ENCODE measurements at places on chromosomes 2 and 18.

- no peak for DNase-seq
Measured at GRCh38 chr2:163664610-163665009, 71.2 kb downstream of the FIGN start.

DNA sequence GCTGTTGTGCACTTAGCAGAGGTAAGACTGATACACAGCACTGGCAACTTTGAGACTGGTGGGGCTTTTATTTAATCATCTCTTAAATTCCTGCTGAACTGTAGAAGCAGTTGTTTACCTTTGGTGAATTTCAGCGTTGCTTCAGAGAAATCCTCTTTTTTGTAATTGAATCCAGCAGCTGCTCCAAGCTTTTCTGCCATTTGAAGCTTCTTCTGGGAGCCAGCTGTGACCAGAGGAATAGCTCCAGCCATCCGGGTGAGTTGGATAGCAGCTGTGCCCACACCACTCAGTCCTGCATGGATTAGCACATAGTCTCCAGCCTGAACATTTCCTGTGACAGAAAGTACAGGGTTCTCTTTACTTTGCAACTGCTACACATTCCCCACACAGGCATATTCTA lies 3.9 kb downstream of the TP53I3 start:
- DNase-seq = no peak

DNA sequence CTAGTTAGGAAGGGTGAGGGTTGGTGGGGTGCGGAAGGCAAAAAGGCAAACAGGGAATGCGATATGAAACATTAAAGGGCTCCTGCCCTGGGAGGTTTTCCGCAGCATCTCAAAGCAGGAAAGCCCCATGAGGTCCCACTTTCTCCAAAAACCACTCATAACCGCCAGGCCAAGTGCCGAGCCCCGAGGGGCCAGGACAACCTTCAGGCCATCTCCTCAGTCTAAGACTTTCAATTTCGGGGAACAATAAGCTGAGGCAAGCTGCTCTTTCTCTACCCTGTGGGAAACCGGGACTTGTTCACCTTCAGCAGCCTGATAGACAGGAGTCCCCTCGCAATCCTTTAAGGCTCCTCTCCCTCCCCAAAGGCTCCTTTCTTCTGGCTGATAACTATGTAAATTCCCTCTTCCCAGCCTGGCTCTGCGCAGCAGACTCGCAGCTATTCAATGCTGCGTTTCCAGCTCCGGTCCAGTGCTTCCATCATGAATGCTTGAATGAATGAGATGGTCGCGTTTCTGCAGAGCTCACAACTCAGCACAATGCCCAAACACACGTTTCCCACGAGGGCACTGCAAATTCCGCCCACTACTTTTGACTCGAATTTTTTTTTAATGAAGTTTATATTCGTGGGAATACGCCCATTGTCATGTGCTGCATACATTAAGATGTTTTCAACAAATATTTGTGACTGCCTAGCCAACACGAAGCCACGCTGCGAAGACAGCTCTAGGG lies 1.4 kb downstream of the LAMA1 start:
- DNase-seq = no peak

DNA sequence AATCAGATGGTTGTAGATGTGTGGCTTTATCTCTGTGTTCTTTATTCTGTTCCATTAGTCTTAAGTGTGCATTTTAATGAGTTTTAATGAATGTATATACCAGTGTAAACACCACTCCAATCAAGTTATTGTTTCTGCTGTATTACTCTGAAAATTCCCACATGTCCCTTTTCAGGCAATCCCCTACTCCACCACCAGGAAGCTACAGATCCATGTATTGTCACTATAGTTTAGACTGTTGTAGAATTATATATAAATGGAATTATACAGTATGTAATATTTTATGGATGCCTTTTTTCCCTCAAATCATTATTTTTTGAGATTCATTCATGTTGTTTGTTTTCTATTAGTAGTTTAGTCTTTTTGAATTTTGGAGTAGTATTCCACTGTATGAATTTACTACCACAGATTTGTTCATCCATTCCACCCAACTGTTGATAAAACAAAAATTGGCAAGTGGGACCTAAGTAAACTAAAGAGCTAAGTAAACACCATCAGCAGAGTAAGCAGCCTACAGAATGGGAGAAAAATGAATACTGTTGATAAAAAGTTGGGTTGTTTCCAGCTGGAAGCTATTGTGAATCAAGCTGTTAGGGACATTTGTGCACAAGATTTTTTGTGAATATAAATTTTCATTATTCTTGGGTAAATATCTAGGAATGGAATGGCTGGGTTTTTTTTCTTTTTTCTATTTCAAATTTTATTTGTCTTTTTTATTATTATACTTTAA lies 262.0 kb downstream of the CAMKMT start:
- no peak for DNase-seq

DNA sequence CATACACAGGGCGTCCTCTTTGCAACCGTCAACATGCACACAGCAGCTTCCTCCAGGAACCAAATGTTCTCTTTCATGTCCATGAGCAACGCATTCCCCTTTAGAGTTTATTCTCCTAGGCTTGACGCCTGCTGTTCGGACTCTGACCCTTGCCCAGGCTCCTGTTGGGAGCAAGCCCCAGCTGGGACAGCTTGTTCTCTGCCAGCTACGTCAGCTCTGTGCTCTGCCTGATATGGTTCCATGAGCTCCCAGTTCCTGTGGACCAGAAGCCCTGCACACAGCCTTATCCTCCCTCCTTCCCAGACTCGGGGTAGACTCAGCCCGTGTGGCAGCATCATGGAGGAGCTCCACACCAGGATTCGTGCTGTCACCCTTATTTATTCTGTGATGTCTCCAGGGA lies 253.1 kb upstream of the PXDN start:
- DNase-seq = no peak

DNA sequence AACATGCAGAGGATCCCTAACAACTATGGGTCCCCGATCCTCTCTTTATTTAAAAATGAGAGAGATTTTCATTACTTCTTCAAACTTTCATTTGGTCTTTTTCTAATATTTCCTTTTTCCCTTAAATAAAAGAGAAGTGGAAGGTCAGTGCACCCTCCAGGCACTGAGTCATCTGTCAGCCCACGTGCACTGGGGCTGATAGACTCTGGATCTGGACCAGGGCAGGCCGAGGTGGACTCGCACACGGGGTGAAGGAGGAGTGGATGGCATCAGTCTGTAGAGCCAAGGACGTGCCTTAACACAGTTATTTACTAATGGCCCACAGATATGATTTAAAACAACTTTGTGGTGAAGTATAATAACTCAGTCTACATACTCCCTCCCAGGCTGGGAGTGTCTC lies 214.4 kb upstream of the TMEM200C start:
- no peak for DNase-seq

- DNase-seq = no peak
Measured at GRCh38 chr2:63661076-63661475, 72.3 kb downstream of the MDH1 start.

DNA sequence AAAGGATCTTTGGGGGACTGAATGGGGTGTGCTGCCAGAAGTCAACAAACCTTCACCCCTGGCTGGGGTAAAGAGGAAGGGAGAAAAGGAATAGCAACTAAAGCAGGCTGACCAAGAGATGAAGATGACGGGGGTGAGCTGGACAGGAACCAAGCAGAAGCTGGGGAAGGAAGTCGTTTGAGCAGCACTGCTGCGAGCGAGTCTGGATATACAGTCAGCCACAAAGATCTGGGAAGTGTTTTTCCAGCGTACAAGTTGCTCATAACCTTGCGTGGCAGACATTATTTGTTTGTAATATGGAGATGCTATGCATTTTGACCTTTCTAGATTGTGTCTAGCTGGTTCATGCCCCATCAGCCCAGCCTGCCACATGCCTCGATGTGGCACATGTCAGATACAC lies 71.2 kb downstream of the EIF2AK3 start:
- no peak for DNase-seq

Data from stimulated activated CD4-positive, alpha-beta T cell treated with anti-CD3 and anti-CD28 coated beads, Interleukin-4, amount 100 ng/mL, for 1 hour (primary cell).